ENCODE measurements at places on chromosomes 16 and 17.

DNA sequence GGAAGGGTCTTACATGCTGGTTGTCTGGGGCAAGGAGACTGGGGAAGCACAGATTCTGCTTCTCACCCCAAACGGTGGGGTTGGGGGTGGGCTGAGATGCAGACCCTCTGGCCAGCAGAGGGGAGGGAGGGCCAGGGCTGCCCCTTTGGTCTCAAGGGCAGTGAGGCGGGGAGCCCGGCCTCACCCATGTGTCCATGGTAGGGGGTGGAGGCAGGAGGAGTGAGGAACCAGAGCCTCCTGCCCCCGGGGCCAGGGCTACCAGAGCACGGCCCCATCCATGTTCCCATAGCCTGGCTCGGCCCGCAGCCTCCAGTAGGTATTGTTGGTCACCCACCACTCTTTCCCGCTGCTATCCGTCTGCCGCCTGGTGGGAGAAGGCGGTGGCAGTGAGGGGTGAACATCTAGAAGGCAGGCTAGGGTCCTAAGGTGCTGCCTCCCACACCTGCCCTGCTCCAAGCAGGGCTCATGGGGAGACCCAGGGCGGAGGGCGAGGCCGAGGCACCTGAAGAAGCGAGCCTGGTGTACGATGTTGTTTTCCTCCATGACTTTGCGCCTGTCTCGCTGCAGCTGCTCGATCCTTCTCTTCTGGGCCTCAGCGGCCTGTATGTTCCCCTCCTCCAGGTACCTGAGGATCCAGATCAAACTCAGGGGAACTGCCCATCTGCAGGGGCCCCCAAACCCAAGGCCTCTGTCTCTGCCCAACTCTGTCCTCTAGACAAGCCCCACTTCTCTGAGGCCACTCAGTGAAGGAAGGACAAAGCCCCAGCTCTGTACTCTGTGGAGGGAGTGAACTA, 13.4 kb downstream of the OSBPL7 start:
- no peak for DNase-seq

DNA sequence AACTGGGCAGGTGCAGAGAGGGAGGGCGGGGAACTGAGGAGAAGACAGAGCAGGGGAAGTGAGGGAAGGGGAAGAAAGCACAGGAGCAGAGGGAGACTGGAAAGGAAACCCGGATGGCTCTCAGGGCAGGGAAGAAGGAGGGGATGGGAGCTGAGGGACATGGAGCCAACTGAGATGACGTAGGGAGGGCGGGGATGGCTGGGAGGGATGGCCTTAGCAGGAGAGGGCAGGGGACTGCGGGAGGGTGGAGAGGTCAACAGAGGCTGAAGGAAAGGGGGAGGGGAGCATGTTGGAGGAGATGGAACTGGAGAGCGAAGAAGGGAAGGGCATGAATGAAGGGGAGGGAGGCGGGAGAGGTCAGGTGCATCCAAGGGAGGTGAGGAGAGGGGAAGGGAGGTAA, 81.9 kb downstream of the KCNJ12 start:
- DNase-seq: no peak

GRCh38 chr17:63335831-63336230, 110.3 kb downstream of the CYB561 start:
- DNase-seq: no peak

DNA sequence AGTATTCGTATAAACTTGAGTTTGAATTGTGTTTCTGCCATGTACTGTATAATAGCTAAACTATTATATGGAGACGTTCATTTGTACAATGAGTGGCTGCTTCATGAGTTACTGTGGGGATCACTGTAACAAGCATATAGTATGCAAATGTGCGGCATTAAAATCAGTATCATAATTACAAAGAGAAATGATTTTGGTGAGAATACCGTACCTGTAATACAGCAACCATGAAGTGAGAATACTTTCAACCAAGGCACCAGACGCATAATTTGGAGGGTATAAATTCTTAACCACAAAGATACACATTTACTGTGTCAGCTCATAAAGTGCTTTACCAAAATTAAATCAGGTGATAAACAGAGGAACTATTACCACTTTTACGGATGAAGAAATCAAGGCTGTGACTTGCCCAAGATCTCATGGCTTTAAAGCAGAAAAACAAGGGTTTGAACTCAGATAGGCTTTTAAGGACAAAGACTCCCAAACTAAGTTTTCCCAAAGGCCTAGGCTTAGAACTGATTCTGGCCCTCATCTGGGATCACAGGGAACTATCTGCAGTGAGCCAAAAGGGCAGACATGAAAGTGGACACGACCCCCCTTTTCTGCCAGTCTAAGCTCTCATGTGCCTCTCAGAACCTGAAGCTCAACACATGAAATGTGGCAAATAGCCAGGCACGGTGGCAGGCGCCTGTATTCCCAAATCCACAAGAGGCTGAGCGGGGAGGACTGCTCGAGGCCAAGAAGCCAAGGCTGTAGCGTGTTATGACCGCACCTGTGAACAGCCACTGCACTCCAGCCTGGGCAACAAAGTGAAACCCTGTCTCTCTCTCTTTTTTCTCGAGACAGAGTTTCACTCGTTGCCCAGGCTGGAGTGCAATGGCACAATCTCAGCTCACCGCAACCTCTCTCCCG, 6.4 kb downstream of the RPS15A start:
- DNase-seq: no peak

GRCh38 chr17:75839942-75840798, 4.0 kb downstream of the UNC13D start:
- no peak for DNase-seq

DNA sequence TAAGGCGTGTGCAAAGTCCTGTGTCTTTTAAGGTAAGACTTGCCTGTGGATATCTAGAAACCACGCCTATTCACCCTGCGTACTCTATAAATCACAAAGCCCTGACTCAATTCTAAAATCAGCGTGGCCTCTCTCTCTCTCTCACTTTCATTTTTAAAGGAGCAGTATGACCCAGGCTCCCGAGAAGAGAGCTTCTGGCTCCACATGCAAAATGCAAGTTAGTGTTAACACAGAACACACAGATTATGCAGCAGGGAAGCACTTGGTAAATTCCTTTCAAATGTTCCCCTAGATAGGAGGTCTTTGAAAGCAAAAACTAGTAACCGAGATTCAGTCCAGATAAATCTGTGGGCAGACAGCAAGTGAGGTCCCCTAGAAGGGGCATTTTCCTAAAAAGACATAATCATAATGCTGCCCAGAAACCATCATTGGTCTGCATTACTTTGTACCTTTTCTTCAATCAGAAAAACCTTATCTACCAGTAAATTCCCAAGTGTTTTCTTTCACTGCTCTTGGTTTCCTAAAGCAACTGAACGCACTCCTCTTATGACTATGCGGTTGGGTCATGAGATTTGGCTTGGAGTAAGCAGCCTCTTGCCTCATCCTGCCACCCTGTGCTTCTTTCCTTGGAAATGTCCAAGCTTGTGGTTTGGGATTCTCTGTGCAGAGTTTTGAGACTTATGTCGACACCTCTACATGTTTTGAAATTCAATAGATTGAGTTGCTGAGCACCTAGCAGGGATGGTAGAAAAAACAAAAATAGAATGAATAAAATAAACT, 31.7 kb upstream of the KCNJ2 start:
- DNase-seq: no peak

- no peak for DNase-seq
These were observed 32.4 kb downstream of the XPO6 start for GRCh38 chr16:28179354-28179753.

- no peak for DNase-seq
These were observed 27.6 kb downstream of the CCDC40 start for GRCh38 chr17:80063830-80064585.

- DNase-seq: no peak
These were observed 110.7 kb downstream of the WWOX start for GRCh38 chr16:78209951-78210661.

DNA sequence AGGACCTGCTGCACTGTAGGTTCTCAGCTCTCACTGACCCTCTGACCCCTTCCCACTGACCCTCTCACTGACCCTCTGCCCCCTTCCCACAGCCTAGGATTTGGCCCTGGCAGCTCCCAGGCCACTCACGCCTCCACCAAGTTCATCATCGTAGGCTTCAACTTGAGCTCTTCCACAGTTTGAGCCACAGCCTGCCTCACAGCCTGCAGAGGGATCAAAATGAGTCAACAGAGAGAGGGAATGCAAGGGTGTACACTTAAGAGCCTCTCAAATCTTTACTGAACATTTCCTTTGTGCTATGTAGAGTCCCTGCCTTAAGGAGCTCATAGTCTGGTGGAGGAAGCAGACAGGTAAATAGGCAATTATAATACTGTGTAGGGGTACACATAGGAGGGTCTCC, 12.1 kb downstream of the HEATR9 start:
- no peak for DNase-seq

DNA sequence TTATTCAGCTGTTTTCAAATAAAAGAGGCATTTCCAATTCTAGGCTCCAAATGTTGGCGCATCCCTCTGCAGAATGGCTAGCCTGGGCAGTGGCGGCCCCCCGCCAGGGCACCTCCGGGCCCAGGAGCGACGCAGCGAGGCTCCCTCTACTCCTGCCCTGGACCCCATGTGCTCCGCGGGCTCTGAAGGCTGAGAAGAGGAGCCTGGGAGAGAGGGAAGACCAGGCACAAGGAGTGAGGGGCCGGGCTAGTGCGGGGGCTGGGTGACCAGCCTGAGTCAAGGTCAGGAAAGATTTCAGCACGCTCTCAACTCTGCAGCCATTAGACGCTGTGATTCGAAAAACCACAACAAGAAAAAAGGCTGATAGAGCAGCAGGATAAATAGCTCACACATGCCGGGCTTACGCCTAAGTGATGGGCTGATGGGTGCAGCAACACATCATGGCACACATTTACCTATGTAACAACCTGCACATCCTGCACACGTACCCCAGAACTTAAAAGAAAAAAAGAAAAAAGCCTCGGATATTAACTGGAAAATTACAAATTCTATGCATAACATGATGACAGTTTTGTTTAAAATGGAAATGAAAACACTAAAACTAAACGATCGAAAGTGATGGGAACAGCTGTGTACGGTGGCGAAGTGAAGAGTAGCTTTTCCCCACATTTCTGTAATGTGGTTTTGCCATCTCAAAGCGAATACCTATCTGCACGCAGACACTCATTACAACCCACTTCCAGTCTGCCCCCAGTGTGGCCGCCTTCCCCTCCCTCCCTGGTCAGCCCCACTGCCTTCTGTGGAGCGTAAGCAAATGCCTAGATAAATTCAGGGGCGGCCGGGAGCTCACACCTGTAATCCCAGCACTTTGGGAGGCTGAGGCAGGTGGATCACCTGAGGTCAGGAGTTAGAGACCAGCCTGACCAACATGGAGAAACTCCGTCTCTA, 44.4 kb downstream of the MAP1LC3B start:
- no peak for DNase-seq

- DNase-seq: no peak
These were observed 410.4 kb downstream of the CPPED1 start for GRCh38 chr16:12393239-12393638.

GRCh38 chr16:48168075-48168474, 12.3 kb upstream of the ABCC12 start:
- DNase-seq: no peak

DNA sequence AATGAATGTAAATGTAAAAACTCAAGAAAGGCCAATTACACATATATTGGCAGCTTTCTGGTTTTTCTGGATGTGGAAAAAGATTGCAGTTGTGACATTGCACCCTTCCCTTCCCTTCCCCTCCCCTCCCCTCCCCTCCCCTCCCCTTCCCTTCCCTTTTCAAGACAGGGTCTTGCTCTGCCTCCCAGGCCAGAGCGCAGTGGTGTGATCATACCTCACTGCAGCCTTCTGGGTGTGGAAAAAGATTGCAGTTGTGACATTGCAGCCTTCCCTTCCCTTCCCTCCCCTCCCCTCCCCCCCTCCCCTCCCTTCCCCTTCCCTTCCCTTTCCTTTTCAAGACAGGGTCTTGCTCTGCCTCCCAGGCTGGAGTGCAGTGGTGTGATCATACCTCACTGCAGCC, 41.7 kb downstream of the PIK3R5 start:
- DNase-seq: no peak

- no peak for DNase-seq
These were observed 13.2 kb upstream of the ATP2A3 start for GRCh38 chr17:3977387-3977786.

DNA sequence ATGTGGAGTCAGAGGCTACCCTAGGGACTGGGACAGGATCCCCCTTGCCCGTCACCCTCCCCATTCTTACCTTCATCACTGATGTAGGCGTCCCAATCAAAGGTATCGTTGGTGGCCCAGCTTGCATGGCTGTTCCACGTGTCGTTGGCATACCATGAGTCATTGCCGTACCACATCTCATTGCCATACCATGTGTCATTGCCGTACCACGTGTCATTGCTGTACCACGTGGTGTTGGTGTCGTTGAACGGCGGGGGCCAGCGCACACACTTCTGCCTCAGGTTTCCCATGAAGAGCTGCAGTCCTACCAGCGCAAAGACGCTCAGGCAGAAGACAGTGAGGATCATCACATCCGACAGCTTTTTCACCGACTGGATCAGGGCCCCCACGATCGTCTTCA, 4.8 kb downstream of the SCN4A start:
- DNase-seq: no peak

DNA sequence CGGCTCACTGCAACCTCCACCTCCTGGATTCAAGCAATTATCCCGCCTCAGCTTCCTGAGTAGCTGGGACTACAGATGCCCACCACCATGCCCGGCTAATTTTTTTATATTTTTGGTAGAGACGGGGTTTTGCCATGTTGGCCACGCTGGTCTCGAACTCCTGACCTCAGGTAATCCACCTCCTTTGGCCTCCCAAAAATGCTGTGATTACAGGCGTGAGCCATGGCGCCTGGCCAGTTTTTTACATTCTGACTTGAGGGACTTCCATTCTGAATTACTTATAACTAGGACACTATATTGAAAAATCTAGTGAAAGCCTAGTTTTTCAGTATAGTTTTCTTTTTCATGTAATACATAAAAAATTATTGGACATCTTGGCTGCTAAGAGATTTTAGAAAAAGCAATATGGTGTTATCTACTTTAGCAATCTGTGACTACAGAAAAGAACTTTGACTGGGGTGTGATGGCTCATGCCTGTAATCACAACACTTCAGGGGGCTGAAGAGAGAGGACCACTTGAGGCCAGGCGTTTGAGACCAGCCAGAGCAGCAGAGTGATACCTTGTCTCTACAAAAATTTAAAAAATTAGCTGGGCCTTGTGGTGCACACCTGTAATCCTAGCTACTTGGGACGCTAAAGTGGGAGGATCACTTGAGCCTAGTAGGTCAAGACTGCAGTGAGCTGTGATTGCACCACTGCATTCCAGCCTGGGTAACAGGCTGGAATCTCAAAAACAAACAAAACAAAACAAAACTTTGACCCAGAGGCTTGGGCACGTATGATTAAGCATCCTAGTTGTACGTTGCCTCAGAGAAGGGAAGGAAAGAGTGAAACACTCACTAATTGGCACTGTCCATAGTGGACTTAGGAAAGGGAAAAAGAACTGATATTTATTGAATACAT, 26.8 kb upstream of the GOSR1 start:
- DNase-seq: no peak

DNA sequence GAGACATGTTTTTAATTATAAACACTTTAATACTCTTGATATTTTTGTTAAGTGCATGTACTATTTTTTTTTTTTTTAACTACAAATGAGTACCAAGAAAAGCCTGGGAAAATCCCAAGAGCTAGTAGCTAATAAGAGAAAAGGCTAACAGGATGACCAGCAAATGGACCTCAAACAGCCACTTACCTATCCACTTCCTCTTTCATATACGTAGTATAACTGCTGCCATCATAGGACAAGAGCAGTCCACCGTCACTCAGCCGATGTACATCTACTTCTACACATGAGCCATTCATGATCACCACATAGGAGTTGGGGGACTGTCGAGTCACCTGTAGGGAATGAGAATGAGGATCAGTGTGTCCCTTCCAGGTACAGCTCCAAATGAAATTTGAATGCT, 128.0 kb upstream of the C17orf78 start:
- no peak for DNase-seq

- no peak for DNase-seq
These were observed 14.6 kb downstream of the ADCY9 start for GRCh38 chr16:4101421-4102219.

GRCh38 chr16:31110106-31111034, 2.2 kb downstream of the BCKDK start:
- no peak for DNase-seq
